Lower leg skin (tissue), 4 donors: ENCODE measurements at places on chromosomes 6 and 20. TPM values are rescaled to one million over a fixed set of nuclear protein-coding genes. Genes with fewer than 3 reads are reported as not detected.

The LGSN gene
- total RNA-seq: not detected

The IL17A gene
- not detected for total RNA-seq

The TCF21 gene
- not detected for total RNA-seq

DNA sequence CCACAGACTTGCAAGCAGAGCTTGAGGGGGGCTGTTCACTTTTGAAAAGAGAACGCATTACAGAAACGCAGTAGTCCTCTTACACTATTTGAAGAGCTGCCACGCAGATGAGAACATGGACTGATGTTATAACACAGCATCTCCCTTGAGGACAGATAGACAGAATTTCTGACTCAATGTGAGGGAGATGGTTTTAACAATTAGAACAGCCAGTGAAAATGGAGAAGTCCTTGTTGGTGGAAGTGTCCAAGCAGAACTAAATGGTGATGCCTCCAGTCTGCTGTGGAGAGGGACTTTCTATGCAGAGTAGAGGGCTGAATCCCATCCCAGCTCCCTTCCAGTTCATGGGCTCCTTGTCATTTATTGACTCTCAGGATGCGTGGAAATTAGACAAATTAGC is 100.0 kb downstream of the RREB1 start:
- DNase-seq: peak; percentile 36

GRCh38 chr20:32358883-32359632 is 927 bp downstream of the ASXL1 start:
- DNase-seq: peak; percentile 92

DNA sequence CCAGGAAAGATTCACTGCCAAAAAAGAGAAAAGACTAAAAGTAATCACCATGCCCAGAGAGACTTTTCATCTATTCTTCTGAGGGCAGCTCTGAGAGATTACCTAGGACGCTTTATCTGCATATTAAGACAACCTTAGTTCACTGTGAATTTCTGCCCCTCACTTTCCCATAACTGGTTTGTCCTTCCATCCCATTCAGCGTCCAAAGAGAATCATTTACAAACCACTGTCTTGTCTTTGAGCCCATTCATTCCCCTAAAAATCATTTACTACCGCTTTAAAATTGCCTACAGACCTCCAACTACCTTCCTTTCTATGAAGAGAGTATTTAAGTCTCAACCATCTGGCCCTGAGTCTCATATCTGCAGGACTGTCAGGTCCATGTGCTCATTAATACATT is 149.0 kb downstream of the PDSS2 start:
- DNase-seq: no peak

GRCh38 chr6:169935348-169935718 is 183.9 kb downstream of the ERMARD start:
- DNase-seq: no peak

GRCh38 chr6:6946206-6947155 is 161.3 kb upstream of the RREB1 start:
- peak; percentile 14 for DNase-seq
